ENCODE measurements at places on chromosomes 12 and 14.

- DNase-seq, result peak; percentile 47
Measured at GRCh38 chr12:95733141-95733825, 57.3 kb downstream of the NTN4 start.

- DNase-seq, result no peak
Measured at GRCh38 chr14:102283631-102284129, 21.3 kb downstream of the MOK start.

DNA sequence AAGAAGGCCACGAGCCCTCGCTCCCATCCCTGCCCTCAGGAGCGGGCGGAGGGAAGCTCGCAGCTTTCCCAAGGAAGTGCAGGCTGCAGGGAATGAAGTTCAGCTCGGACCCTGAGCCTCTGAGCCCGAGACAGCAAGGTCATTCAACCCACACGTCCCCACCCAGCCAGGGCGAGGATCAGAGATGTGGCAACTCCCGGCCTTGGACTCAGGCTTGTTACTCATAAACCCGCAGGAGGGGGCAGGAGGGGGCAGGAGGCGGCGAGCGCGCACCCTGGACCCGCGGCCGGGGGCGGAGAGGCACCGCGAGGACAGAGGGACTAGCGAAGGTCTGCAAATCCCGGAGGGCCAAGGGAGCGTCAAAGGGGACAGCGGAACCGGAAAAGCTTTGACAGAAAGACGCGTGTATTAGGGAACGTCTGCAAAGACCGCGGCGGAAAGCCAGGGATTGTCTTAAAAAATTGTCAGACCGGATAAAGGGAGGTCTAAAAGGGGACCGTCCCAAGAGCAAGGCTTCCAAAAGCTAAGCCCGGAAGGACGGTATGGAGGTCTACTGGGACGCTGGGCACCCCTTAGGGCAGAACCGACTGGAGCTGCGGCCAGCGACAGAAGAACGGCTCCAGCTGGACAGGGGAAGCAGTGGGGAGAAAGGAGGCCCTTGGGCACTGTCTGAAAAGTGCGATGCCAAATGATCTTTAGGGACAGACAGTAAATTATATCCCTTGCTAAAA is 611 bp upstream of the DCAF11 start:
- DNase-seq, result peak; percentile 60

GRCh38 chr14:76546426-76547221 is 170.7 kb downstream of the ESRRB start:
- DNase-seq, result peak; percentile 58

DNA sequence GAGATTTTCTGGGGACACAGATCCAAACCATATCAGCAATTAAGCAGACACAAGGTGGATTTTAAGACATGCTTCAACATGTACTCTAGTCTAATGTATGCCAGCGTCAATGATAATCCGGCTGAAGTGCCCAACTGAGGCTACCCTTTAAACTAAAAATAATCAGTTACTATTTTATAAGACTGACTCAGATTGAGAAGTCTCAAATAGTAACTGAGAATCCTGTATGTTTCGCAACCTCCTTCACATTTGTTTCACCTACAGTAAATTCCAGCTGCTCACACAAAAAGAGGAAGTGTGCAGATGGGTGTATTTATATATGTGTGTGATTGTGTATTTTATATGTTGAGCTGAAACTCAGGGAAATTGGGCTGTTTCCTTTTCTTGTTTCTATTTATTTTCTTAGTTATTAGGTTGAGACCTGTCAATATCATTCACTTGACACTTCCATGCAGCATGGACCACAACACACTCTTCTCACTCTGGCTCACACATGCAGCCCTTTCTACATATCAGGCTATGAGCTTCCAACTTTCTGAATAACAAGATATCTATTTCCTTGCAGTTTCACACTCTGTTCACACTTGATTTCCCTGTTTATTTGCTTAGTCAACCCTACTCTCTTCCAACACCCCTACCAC is 1224.9 kb upstream of the TMEM132C start:
- DNase-seq, result no peak

All from H54 (cell line).